NCI-H146 (cell line): ENCODE measurements at places on chromosomes 16 and 17.

DNA sequence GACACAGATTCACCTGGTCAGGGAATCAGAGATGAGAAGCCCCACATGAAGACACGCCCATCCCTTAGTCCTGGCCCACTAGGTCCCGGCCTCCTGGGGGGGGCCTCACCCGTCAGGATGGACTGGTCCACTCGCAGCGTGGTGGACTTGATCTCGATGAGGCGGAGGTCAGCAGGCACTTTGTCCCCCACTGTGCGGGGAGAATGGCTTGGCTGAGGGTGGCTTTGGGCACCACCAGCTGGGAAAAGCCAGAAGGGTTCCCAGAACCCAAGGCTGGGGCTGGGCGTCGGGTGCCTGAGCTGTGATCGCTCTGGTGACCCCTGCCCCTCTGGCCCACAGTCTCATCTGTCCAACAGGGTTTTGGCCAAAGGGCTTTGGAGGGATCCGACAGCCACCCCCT, 13.7 kb downstream of the ATP2A3 start:
- no peak for DNase-seq

DNA sequence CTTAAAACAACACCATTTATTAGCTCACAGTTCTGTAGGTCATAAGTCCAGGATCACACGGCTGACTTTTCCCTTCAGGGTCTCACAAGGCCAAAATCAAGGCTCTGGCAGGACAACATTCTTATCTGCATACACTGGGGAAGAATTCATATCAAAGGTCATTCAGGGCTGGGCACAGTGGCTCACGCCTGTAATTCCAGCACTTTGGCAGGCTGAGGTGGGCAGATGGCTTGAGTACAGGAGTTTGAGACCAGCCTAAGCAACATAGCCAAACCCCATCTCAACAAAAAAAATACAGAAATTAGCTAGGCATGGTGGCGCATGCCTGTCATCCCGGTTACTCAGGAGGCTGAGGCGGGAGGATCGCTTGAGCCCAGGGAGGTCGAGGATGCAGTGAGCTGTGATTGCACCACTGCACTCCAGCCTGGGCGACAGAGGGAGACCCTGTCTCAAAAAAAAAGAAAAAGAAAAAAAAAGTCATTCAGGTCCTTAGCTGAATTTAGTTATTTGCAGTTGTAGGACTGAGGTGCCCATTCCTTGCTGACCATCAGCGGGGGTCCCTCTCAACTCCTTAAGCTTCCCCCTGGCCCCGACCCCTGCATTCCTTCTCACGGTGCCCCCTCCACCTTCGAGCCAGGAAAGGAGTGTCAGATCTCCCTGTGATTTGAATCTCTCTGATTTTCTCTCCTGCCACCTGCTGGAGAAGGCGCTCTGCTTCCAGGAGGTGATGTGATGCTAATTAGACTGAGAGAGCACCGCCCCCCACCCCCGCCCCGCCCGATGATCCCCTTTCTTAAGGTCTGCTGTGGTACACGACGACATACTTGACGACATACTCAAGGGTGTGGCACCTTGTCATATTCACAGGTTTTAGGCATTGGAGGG, 91.8 kb upstream of the CLEC18A start:
- DNase-seq, result peak; percentile 11

GRCh38 chr17:628089-628941, 86.3 kb downstream of the VPS53 start:
- no peak for DNase-seq

- no peak for DNase-seq
Observed at GRCh38 chr16:31505483-31505882, 2.7 kb downstream of the RUSF1 start.

DNA sequence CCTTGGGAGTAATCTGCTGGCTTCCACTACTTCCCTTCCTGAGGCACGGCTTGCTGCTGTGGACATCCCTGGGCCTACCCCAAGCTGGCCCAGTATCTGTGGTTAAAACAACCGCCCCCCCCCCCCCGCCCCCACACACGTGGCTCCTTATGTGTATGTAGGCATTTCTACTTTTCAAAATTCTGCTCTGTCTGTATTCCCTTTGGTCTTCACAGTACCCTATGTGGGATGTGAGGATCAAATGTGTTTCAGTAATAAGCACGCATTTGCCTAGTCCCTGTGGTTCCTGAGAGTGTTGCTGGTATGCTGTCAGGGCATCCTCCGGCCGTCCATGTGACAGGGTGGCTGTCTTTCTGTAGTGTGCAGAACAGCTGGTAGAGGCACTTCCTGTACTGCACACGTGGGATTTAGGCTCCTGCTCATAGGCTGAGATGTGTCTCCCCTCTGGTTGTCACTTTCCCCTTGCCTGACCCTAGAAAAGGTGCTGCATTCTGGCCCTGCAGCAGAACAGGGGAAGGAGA, 2.2 kb downstream of the NT5M start:
- no peak for DNase-seq

DNA sequence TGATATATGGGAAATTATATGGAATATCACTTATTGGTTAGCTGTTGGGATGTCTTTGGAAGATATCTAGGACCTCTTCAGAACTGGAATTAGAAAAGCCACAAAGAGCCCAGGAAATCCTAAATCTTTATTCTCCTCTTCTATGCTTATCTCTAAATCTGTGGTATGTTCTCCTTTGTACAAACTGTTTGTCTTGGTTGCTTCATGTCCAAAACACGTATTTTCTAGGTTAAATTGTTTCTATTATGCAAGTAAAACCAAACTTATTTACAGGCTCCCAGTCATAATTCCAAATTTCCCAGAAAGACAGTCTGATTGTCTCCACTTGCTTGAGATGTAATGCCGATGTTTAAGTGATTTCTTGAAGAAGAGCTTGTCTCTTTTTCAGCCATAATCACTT, 650.9 kb downstream of the CDH11 start:
- DNase-seq, result no peak

GRCh38 chr16:47734081-47734857, 273.1 kb downstream of the PHKB start:
- peak; percentile 16 for DNase-seq

- DNase-seq, result no peak
Observed at GRCh38 chr17:14739656-14740431, 439.0 kb downstream of the HS3ST3B1 start.

- DNase-seq, result no peak
Observed at GRCh38 chr17:75439287-75439686, 17.1 kb upstream of the TMEM94 start.

GRCh38 chr17:78208486-78208885, 5.6 kb upstream of the BIRC5 start:
- no peak for DNase-seq

- no peak for DNase-seq
Observed at GRCh38 chr17:66547151-66547865, 244.9 kb downstream of the PRKCA start.

DNA sequence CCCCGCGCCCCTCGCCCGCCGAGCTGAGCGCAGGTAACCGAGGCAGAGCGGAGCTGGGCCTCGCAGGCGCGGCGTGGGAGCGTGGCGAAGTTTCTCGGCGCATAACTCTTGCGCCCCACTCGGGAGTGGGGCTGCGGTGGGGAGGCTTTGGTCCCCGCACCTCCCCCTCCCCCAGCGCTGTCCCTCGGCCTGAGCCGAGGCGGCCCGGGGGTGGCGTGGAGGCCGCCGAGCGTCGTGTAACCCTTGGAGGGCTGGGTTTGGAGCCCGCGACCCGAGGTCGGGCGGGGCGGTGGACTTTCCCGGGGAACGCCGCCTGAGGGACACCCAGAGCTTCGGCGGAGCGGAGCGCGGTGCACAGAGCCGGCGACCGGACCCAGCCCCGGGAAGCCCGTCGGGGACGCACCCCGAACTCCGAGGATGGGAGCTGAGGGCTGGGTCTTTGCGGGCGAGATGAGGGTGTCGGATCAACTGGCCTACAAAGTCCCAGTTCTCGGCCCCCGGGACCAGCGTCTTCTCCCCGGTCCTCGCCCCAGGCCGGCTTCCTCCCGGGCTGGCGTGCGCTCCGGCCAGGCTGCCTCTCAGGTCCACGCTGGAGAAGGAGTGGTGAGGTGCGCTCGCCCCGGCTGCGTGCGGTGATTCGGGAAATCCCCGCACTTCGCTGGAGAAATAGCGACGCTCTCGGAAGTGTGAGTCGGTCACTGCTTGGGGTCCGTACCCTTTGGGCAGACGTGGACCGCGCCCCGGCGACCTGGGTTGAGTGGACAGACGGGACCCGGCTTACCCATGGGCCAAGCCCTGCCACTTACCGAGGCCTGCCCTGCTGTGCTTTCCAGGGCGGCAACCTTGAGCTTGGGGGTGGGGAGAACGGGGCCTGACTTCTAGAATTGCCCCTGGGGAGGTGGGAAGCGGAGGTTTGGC, 168.4 kb downstream of the RAB11FIP4 start:
- no peak for DNase-seq

DNA sequence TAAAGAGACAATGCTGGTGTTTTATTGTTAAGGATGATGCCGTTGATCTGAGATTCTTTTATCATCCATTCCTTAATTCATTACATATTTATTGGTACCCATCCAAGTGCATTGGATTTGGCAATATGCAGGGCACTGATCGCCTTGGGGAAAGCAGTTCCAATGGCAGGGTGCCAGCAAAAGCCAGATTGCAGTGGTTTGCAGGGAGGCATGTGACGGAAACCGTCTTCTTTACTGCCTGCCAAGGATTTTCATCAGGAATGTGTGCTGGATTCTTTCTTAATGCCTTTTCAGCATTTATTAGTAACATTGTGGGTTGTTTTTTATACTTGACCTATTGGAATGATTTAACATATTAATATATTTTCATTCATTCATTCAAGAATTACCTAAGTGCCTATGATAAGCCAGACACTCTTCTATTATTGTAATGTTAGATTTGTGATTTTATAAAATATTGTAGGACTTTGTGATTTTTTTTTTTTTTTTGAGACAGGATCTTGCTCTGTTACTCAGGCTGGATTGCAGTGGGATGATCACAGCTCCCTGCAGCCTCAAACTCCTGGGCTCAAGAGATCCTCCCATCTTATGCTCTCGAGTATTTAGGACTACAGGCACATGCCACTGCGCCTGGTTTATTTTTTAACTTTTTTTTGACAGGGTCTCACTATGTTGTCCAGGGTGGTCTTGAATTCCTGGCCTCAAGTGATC, 93.4 kb upstream of the TNRC6A start:
- peak; percentile 6 for DNase-seq

GRCh38 chr17:77027271-77027889, 113.4 kb upstream of the SEC14L1 start:
- DNase-seq, result no peak

GRCh38 chr17:29074488-29074887, 31.5 kb downstream of the PIPOX start:
- no peak for DNase-seq

- no peak for DNase-seq
Observed at GRCh38 chr16:74601126-74601871, 5.6 kb downstream of the GLG1 start.

DNA sequence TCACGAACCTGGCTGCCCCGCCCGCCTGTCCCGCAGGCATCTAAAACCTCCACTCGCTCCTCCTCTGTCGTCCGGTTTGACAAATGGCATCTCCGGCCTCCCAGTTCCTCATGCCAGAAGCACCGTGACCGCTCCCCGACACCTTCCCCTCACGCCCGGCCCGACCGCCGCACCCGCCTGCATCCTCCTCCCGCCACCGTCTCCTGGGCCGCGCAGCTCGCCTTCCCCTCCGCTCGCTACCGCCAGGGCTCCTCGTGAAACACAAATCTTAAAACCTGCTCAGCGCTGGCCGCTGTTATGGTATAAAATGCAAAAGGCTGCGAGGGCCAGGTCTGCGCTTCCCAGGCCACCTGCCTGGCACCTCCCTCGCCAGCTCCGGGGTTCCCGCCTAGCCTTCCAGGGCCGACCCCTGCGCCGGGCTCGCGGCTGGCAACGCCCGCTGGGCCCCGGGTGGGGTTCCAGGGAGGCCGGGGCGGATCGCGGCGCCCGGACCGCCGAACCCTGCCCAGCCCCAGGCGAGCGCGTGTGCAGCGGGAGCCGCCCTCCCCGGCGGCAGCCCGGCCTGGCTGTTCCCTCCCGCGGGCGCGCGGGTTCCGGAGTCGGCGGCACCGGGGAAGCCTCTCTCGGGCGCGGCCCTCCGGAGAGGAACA, 488 bp downstream of the SPSB3 start:
- peak; percentile 43 for DNase-seq

DNA sequence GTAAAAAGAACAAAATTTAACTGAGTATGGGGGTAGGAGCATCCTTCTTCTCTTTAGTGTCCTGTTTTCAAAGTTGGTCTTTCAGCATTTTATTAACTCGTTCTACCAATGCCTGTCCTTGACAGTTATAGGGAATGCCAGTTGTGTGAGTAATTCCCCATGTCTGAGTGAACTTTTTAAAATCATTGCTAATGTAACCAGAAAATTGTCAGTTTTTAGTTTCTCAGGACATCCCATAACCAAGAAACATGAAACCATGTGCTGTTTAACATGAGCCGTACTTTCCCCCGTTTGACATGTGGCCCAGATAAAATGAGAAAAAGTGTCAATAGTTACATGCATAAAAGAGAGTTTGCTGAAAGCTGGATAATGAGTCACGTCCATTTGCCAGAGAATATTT, 71.4 kb upstream of the ARL4D start:
- DNase-seq, result no peak

DNA sequence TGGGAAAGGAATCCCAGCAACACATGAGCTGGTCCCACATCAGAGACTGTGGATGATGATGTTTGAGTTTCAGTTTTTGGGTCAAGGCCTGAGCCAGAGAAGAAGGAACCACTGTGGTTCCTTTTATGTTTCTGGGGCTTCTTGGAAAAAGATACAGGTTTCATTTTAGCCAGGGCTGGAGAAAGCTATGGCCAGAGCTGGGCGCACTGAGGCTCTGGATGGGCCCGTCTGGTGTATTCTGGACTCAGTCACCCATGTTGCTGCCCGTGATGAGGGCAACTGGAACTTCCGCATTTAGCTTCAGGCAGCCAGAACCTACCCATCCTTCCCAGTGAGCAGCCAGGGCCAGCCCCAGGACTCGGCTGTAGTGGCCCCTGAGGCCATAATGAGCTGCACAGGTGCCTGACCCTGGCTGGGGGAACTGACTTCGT, 15.0 kb upstream of the PITPNA start:
- no peak for DNase-seq

DNA sequence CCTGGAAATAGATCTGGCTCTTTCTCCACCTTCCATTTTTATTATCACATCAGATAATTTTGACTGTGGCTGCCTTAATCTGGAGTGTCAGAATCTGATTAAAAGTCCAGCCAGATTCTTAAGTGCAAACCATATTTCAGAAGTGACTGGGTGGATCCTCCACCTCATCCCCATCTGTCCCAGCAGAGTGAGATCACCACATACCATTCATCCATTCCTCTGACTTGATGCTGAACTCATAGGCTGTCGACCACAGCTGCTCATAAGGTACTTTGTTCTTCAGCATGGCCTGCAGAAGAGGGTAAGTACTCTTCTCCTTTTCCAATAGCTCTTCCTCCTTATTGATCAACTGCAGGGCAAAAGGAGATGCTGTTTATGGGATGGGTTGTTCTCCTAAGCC, 53.5 kb downstream of the DNAH3 start:
- DNase-seq, result no peak

DNA sequence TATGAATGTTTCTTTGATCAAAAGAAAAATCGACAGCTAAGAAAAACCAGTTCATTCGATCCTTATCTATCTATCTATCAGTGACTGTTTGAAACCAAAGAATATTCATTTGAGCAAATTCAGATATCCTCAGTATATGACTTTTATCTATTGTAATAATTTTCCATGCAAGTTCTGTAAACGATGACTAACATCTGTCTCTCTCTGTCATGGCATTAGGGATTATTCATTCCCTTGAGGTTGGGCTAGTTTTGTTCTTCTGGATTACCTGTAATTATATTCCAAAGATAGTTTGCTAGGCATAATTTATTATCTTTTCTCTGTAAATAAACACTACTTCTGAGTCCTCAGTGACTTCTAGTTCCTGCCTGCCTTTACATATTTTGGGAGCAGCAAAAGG, 497.7 kb upstream of the CDH11 start:
- DNase-seq, result no peak

GRCh38 chr16:68429076-68429854, 19.0 kb downstream of the SMPD3 start:
- DNase-seq, result no peak
